ENCODE measurements at places on chromosomes 5 and 9.

GRCh38 chr5:56169281-56169680 is 63.8 kb downstream of the ANKRD55 start:
- no peak for DNase-seq

GRCh38 chr9:6415266-6415665 is 2.3 kb downstream of the UHRF2 start:
- no peak for DNase-seq

- DNase-seq = no peak
These were observed 12.1 kb upstream of the BTNL3 start for GRCh38 chr5:180976518-180976917.

DNA sequence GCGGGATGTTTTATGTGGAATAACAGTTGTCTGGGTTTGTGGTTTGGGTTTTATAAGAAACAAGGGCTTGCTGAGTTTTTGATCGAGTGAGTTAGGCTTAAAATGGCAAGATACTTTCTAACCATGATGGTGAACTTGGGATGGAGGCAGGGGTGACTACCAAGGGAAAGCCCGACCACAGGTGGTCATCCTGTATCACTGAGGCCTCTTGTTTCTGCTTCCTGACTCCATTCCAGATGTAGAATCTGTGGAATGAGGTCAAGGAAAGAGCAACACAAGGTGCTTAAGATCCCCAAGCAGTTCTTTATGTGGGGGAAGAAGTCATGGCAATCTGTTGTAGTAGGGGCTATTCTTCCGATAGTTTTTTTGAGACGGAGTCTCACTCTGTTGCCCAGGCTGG is 122.3 kb downstream of the GOLPH3 start:
- no peak for DNase-seq

GRCh38 chr5:156295431-156295830 is 31.5 kb upstream of the SGCD start:
- no peak for DNase-seq

GRCh38 chr9:114240647-114241558 is 82.0 kb upstream of the ORM1 start:
- no peak for DNase-seq

DNA sequence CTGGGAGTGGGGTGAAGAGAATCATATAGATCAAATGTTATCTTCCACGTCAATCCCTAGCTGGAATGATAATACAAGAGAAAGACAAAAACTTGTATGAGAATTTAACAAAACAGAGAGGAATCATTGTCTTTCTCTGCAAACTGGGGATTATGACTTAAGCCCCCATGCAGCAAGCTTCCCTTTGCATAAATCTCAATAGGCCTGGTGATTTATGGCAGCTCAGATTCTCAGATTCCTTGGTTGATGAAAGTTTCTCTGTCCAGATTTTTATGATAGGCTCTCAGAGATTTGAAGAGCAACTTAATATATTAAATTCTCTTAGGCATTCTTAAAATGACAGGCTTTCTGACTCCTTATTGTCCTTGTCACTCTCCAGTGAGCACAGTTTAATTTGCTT is 56.0 kb downstream of the RASGRF2 start:
- no peak for DNase-seq

DNA sequence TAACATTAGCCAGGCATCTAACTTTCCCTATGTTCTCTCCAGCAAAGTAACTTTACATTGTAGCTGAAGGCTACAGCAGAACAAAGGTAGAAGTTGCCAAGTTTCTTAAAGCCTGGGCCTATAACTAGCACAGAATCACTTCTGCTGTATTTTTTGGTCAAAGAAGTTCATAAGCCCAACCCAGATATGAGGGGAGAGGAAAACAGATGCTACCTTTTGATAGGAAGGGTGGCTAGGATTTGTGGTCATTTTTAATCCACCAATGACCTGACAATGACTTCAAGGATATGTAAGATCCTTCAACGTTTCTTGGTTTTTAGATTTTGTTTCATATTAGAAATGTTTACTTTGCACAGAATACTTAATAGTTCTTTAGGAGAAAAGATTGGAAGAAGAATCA is 64.2 kb upstream of the RANBP3L start:
- DNase-seq = no peak

DNA sequence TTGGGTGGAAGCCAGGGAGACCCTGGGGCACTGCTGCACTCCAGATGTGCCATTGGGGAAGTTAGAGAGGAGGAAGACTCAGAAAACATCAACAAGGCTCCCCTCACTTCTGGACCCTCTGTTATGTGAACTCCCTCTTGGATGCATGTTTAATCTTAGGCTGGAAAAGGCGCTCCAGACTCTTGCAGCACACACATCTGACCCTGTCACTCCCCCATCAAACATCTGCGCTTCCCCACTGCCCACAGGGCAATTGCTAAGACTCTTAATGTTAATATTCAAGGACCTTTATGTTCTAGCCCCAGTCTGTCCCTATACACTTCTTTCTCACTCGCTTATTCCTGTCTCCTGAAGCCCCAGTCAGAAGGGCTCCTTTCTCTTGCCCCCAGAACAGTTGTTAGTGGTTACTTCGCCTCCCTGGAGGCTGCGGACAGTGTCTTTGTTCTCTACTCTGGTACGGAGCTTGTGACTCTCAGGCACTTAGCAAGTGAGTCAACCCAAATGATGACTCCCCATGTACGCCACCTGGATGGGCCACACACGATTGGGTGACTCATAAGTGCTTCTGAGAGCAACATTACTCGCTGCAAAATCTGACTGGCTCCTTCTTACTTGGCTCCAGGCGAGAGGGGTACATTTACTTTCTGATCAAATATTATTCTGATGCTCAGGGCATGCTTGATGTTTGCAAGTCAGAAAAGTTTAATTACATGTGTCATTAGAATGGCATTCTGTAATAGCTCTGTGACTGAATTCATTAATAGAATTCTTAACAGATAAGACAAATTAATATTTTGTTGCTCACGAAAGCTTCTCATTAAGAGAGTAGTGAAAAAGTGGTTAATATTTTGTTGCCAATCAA is 193.6 kb downstream of the HSPA4 start:
- peak; percentile 41 for DNase-seq

- DNase-seq = no peak
These were observed 52.7 kb upstream of the NR5A1 start for GRCh38 chr9:124559871-124560270.

- no peak for DNase-seq
These were observed 16.4 kb upstream of the FST start for GRCh38 chr5:53463909-53464621.

DNA sequence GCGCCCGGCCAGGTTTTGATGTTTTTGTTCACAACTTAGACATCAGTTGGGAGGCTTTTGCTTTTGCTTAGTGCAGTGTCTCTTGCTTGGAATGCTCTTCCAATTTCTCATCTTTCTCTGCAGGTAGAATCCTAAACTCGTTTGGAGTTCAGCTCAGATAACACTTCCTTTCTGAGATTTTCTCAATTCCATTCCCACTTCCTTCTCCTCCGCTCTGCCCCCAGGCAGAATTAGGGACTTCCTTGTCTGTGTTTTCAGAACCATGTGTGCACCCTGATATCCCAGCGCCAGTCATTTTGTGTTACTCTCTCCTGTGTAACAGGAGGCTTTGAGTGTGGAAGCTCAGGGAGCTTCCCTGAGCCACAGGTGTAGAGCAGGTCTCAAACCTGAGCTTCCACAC is 171.0 kb downstream of the INSYN2B start:
- DNase-seq = no peak

GRCh38 chr5:52077941-52078815 is 694.9 kb downstream of the ISL1 start:
- DNase-seq = no peak

DNA sequence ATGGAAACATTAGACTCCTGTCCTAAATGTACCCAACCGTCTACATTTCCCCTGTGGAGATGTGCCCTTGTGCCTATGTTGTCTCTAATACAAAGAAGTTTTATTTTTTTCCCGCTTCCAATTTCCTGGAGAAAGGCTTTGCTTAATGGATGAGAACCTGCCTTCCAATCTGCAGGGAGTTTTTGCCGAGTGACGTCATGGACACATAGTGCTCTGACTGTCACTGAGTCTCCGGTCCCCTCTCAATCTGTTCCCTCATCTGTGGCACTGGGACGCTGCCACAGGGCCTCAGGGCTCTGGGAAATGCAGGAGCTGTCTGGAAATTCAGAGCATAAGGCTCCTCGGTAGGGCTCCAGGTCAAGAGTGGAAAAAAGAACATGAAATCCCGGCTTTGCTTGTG is 144.8 kb downstream of the PDZD2 start:
- DNase-seq = no peak

DNA sequence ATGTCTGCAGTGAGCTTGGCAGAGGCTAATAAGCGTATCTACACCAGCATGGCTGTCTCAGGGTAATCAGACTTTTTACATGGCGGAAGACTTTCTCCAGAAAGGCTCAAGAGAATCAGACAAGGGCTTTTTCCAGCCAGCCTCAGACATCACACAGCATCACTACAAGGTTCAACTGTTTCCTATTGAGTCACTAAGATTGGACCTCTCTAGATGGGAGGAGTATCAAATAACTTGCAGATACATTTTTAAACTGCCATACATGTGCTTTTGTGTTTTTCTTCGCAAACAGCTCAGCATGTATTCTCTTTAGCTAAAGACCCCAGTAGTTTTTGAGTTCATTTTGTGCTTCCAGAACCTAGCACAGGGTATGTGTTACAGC is 22.9 kb upstream of the PIK3R1 start:
- DNase-seq = no peak

- no peak for DNase-seq
These were observed 130.5 kb downstream of the SPOCK1 start for GRCh38 chr5:137368651-137369050.

GRCh38 chr5:102700916-102701315 is 54.2 kb upstream of the PAM start:
- no peak for DNase-seq

DNA sequence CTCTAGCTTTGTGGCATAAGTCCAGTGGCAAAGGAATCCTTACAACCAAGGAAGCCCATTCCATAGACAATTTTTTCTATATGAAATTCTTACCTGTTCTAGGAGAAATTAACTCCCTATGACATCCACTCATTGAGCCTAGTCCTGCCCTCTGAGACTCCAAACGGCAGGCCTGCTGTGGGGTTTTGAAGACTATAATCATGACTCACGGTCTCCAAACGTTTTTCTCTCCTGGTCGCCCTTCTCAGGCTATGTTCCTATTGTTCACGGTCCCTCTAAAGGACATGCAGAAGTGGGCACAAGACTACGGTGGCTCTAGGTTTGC is 611 bp downstream of the EXOSC3 start:
- DNase-seq = no peak

DNA sequence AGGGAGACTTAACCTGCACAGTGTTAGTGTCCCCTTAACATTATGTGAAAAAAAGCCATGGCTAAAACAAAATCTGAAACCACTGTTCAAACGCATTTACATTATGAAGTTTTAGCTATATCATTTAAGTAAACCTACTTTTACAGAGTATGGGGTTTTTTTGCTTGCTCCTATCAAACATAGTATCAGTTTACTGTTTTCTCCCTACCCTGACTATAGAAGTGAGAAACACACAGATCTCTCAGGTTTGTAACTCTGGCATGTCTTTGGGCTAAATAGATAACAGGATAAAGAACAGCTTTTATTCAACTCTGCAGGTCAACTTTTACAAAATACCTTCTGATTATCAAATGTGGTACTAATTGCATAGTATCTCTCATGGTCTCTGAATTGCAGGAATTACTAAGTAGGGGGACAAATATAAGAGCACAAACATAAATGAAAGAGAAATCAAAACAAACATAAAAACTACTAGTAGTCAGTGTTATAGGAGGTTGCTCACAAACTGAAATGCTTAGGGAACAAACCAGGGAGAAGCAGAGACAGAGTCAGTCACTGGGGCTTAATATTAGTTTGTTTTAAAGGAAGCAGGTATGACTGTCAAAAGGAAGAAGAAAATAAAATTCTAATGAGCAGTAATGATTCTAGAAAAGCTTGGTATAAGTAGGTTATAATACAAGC is 155.8 kb downstream of the MLLT3 start:
- DNase-seq = no peak

DNA sequence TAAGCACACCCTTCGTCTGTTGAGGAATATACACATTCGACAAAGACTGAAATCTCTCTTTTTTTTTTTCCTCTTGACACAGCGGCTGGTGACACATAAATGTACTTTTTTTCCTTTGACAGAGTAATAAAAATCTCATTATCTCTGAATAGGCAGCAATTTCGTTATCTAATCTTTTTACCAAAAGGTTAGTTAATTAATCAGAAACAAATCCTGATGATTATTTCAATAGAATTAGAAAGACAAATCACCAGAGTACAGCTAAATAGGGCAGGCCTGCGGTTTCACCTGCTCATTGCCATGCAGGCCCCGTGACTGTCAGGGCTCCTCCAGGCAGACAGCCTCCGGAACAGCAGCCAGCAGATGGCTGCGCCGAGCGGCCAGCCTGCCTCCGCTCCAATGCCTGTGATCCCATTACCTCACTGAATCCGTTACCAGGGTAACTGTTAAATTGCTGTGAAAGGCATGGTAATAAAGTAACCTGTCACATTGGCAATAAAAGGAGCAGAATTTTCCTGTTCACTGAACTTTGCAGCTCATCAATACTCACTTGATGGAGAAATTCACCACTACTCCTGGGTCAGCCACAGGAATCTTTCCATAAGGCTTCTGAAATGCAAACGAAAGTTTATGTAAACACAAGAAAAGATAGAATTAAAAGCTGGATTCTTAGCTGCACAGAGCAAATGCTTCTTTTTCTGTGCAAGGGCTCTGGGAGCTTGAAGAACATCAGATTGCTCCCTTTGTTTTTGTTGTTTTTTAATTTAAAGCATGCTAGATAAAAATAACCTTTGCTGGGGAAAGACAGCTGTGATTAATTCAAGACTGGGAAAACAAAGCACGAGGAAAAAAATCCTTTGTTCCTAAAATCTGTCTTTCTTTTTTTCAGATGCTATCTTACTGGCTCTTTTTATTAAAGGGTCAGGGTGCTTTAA is 666.4 kb upstream of the ZNF608 start:
- no peak for DNase-seq

GRCh38 chr5:152358861-152359568 is 46.1 kb downstream of the NMUR2 start:
- no peak for DNase-seq

- DNase-seq = no peak
These were observed 4.3 kb upstream of the ITGA1 start for GRCh38 chr5:52783226-52783959.

GRCh38 chr9:116549061-116549664 is 137.9 kb upstream of the TRIM32 start:
- DNase-seq = no peak

DNA sequence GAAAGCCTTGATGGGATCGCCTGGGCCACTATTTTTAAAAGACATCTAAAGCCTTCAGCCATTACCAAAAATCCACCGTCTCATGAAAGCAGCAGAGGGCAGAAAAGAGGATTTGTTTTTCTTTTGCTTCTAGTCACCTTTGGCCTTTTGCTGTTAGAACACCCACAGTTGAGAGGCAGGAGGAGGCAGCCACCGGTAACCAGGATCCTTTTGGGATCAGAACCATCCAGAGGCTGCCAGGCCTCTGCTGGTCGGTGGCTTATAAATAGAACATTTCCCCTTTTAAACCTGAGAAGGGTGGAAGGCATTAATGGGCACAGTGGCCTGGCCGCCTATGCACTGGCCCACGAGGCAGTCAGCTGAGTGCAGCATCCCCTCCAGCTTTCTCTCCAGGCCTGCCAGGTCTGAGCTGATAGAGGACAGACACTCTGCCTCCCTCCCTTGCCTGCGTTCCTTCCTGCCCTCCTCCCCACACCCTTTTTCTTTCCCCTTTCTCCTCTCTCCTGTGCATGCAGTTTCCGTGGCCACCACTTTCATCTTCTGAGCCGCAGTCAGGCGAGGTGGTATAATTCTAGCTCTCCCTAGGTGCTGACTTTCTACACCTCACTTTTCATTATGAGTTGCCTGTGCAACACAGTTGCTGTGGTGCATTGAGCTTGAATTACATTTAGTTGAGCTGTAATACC is 253.4 kb downstream of the ARHGAP26 start:
- DNase-seq = peak; percentile 46

GRCh38 chr9:109229682-109230081 is 62.6 kb upstream of the FRRS1L start:
- no peak for DNase-seq

Data from activated T-cell treated with anti-CD3 and anti-CD28 coated beads for 48 hours (primary cell).